ENCODE measurements at places on chromosomes 13 and 19.

DNA sequence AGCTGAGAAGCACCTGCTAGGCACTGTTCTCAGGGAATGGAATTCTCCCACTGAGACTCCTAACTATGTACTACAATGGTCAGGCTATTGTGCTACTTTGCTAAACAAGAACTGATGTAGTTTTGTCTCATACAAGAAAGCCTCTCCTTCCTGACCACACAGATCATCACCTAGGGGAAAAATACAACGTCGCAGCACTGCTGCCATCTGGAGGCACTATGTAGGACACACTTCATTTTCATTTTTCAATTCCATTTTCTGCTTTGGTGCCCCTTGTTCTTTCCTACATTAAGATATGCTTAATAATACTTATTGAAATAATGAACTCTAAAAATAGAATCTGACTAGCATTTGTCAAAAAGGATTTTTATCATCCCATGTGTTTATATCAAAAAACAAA is 21.1 kb downstream of the PROSER1 start:
- no peak for DNase-seq

DNA sequence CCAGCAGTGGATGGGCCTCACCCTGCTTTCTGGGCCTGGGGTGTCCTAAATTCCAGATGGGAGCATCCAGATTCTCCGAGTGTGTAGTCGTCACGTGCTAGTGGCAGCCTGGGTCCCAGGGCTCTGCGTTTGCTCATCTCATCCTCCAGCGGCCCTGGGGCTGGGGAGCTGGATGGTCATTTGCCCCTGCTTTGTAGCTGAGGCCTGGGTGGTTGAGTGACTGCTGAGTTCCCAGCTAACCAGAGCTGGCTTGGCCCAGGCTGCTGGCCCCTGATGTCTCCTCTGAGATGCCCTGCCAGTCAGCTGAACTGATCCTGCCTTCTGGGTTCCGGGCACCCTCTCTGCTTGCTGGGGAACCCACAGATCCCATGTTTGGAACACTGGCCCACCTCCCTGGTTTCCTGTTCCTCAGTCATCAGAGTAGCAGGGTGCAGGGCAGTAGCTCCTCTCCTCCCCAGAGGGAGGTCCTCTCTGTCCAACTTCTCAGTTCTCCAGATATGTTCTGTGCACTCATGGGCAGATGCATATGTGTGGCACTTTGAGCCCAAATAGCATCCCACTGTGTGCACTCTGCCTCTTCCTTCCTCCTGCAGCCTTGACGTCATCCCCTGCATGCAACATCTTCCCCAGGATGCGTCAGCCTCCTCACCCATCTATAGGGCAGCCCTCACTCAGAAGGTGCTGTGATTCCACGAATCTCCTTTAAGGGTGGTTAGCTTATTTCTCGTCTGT is 22.4 kb upstream of the CRTC1 start:
- DNase-seq, result no peak

GRCh38 chr13:50229960-50230661 is 214.9 kb downstream of the KCNRG start:
- peak; percentile 19 for DNase-seq

DNA sequence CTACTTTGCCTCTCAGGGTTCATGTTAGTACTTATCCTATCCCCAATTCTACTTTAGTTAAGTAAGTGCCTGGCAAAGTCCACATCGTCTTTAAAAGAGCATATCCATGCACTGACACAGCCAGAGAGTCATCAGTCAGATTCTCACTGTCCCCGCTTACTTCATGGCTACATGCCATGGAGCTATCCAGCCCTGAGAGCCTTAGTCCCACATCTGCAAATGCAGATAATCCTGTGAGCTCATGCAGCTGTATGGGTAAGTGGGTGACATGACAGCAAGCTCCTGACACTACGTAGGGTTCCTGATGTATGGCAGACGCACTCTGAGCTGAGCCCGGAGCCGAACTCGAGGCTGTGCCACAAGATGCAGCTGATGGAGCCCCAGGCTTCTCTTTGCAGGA is 661.5 kb downstream of the LIG4 start:
- no peak for DNase-seq

- peak; percentile 64 for DNase-seq
Measured at GRCh38 chr19:5828661-5829566, 10.6 kb downstream of the FUT6 start.

GRCh38 chr19:33883859-33884519 is 87.3 kb downstream of the KCTD15 start:
- no peak for DNase-seq

DNA sequence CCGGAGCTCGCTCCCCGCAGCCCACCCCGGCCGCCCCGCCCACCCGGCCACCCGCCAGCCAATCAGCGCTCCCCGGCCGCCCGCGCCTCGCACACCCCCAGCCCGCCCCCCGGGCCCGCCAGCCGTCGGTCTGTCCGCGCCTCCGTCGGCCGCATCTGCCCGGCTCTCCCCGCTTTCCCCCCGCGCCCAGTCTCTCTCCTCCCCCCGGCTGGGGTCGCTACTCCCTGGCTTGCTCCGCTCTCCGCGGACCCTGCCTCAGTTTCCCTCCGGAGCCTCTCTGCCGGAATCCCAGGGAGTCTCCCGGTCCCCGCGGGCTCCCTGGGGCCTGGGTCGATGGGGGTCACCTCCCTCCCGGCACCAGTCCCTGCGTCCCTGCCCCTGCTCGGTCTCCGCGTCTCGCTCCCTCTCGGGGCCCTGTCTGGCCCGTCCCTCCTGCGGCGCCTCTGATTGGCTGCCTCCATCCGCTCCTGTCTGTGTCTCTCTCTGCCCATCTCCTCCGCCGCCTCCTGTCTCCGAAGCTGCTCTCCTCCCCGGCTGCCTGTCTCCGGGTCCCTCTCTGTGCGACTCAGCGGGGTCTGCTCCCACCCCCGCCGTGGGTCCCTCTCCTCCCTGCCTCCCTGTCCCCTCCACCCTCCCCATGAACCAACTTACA is 484 bp downstream of the IL11 start:
- DNase-seq, result peak; percentile 25
